ENCODE measurements at places on chromosomes 2 and 18.

DNA sequence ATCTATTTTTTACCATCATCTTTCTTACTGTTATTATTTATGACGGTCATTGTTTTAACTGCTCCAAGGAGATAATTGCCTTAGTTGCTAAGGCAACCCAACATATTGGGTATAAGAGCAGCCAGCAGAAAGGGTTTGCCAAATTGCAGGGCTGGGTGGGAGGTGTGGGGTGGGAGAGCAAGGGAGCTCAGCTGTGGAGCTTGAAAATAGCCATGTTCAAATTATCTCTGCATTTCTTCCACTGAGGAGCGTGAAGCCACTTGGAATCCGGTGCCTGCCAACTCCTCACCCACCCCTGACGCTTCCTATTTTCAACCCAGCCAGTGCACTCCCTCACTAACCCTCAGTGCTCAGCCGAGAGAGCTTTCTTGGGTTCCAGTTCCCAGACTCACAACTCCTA lies 60.8 kb downstream of the SETBP1 start:
- DNase-seq, result no peak

- DNase-seq, result no peak
Measured at GRCh38 chr2:17672583-17673317, 80.9 kb downstream of the SMC6 start.

- DNase-seq, result no peak
Measured at GRCh38 chr2:197310987-197311420, 424 bp upstream of the ANKRD44 start.

- DNase-seq, result no peak
Measured at GRCh38 chr18:77140030-77140429, 7.4 kb upstream of the MBP start.

GRCh38 chr2:152890736-152891135 lies 172.3 kb downstream of the ARL6IP6 start:
- DNase-seq, result no peak

All from cortex of kidney (tissue), 1 donor.